ENCODE measurements at places on chromosomes 4 and X.

GRCh38 chr4:148112231-148112982 lies 329.8 kb downstream of the NR3C2 start:
- DNase-seq = peak; percentile 55

GRCh38 chr4:28269426-28269825 lies 1408.8 kb downstream of the STIM2 start:
- DNase-seq = no peak

DNA sequence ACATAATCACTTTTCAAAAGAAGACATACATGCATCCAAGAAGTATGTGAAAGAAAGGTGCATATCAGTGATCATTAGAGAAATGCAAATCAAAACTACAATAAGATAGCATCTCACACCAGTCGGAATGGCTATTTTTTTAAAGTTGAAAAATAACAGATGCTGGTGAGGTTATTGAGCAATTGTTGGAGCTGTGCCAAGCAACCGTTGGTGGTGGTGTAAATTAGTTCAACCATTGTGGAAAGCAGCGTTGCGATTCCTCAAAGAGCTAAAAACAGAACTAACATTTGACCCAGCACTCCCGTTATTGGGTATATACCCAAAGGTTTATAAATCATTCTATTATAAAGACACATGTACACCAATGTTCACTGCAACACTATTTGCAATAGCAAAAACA lies 14.2 kb downstream of the COX7B2 start:
- no peak for DNase-seq

- DNase-seq = peak; percentile 52
These were observed 25.5 kb downstream of the DCUN1D4 start for GRCh38 chr4:51868449-51868847.

All from IMR-90 (cell line).